ENCODE measurements at places on chromosomes 11 and 22.

- no peak for DNase-seq
These were observed 9.8 kb upstream of the ALX4 start for GRCh38 chr11:44319552-44320288.

DNA sequence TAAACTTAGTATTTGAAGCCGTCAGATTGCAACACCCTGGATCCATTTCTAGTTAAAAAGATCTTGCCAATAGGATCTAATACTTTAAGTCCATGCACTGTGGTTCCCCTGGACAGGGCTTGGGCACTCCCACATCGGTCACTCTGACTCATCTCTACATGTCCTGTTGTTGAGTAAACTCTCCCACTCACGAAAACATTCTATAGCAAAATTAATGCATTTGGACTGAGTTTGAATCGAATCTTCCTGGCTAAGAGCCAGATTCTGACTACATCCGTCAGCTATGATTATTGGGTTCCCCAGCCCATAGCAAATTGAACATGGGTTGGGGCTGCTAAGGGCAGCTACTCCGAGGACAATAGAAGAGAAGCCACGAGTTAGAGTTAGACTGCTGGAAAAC is 182.1 kb upstream of the SORL1-AS1 start:
- peak; percentile 76 for DNase-seq

DNA sequence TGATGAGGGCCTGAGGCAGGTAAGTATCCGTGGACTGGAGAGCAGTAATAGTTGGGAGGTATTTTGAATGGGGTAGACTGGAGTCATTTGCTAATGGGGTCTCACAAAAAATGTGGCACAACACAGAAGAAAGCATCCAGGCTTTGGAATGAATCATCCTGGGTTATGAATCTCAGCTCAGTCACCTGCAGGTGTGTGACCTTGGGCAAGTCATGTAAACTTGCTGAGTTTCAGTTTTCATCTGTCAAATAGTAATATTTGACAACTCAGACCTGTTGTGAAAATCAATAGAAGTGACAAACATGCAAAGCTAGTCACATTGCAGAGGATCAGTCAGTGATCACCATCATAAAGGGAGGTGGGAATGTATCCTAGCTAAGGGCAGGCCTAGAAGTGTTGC is 232.0 kb upstream of the TENM4 start:
- no peak for DNase-seq

DNA sequence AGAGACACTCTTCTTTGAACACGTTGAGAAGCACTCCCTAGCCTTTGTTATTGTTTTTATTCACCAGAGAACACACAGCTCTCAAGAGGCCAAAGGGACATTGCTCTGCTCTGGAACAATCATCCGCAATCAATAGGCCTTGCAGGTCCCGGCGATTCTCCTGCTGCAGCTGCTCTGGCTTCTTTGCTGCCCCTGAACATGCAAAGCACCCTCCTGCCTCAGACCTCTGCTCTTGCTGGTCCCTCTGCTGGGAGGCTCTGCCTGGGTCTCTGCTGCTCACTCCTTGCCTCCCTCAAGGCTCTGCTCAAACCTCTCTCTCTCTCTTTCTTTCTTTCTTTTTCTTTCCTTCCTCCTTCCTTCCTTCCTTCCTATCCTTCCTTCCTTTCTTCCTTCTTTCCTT is 232.7 kb downstream of the DSCAML1 start:
- DNase-seq: no peak

GRCh38 chr11:125950696-125951651 is 5.1 kb downstream of the VSIG10L2 start:
- peak; percentile 45 for DNase-seq

GRCh38 chr22:19635644-19636043 is 78.7 kb upstream of the SEPTIN5 start:
- no peak for DNase-seq

GRCh38 chr11:72305891-72306585 is 62.1 kb upstream of the PHOX2A start:
- no peak for DNase-seq

DNA sequence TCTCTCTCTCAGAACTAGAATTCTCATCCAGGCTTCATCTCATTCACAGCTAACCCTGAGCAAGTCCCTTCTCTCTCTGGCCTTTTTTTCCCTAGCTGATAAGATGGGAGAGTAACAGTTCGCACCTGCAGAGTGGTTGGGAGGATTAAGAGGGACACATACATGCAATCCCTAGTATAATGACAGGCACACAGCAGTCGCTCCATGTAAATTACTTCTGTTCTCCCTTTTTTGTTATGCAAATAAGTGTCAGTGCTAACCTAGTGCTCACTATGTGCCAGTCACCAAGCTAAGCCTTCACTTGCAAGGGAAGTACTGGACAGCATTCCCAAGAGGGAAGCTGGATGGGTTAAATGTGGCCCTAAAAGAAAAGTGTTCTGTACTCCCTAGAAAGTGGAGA is 63.4 kb downstream of the TENM4 start:
- no peak for DNase-seq

DNA sequence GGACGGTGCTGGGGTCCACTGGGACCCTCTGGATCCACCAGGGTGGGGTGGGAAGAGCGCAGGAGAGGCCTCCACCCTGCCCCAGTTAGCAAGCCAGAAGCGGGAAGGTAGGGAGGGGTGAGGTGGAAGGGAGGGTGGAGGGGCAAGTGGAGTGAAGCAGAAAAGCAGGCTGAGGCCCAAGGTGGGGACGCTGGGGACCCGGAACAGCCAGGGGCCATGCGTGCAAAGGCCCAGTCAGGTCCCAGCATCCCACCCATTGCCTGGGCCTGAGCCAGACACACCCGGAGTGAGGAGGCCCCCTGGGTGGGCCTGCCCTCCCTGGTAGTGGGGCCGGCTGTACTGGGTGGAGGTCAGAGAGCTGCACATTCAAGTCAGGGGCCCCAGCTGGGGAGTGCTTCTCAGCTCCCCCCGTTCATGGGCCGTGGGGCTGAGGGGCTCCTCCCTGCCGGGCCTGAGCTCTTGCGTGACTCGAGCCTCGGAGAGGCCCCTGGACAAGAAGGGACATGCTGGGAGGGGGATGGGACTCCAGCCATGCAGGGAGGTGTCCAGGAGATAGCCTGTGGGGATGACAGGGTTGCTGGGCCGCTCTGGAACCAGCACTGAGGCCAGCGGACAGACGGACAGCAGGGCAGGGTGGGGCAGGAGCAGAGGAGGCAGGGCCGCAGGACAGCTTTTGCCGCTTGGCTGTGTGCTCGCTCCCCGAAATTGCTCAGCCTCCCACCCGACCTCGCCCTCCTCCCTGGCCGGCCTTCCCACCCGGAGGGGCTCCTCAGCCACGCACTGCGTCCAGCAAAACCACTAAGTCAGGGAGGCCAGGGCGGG is 7.7 kb downstream of the TNNT3 start:
- peak; percentile 9 for DNase-seq

DNA sequence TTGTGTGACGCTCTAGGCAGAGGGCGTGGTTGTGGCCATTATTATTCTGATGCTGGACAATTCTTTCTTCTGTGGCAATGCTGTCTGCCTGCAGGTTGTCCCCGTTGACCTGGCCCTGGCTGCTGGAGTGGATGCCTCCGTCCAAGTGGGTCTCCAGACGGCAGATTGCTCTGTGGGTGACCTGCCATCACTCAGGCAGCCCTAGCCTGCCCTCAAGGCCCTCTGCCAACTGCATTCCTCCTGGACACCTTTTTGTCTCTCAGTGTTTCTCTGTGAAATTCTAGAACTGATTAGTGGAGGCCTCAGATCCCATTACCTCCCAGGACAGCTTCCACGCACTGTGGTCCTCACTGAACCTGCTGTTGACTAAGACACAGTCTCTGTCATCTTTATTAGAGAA is 86.7 kb downstream of the TBC1D22A start:
- no peak for DNase-seq

DNA sequence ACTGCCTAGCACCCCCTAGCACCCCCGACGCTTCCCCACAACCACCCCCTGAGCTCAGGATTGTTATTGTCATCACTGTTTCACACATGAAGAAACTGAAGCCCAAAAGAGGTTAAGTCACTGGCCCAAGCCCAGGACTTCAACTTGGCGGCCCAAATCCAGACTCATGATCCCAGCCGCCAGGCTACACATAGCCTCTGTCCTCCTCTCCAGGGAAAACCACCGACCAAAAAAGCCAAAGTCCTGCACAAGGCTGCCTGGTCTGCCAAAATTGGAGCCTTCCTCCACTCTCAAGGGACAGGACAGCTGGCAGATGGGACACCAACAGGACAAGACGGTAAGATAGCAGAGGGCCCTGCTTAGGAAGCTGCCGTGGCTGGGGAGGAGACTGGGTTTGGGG is 10.8 kb downstream of the L3MBTL2 start:
- DNase-seq: no peak

DNA sequence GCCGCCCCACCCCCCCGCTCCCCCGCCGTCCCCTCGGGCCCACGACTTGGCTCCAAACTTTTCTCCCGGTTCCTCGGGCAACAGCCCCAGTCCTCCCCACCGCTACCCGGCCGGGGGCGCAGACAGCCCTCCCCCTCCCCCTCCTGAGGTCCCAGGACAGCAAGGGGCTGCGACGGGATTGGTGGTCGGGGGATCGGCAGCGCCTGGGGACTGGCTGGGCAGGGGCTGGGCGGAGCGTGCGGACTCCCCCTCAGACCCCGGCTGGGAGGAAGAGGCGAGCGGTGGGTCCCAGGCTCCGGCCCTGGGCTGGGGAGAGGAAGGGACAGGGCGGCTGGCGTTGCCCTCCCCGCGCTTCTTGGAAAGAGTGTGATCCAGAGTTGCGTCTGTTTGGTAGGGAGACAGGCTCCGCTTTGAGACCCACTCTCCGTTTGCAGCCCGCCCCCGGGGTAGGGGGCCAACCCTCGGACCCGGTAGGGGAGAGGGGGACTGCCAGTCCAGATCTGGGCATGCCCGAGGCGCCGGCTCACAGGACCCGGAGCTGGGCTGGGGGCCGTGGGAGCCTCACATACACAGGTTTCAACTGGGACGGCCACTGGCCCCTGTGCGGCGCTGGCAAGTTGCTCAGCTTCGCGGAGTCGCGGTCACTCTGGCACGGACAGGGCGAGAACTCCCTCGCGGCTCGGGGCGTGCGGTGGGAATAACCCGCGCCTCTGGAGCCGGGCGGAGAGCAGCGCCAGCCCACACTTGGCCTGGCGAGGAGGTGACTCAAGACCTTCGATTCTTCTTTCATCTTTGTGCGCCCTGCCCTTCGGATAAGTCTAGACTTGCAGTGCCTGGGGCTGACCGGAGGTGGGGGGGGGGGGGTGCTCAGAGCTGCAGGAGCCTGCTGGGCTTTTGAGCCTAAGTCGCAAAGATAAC is 999 bp downstream of the TSKU start:
- DNase-seq: peak; percentile 84

DNA sequence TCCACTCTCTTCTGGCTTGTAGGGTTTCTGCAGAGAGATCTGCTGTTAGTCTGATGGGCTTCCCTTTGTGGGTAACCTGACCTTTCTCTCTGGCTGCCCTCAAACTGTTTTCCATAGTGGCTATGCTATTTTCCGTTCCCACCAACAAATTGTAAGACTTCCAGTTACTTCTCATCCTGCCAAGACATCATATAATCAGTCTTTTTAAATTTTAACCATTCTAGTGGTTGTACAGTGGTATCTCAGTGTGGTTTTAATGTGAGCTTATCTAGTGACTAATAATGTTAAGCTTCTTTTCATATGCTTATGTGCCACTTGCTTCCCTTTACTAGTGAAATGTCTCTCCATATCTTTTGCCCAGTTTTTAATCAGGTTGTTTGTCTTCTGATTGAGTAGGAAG is 13.6 kb upstream of the TRIM29 start:
- no peak for DNase-seq

GRCh38 chr11:29629286-29629685 is 387.5 kb downstream of the KCNA4 start:
- DNase-seq: no peak

- no peak for DNase-seq
These were observed 72.3 kb upstream of the SYN3 start for GRCh38 chr22:33130473-33130872.

DNA sequence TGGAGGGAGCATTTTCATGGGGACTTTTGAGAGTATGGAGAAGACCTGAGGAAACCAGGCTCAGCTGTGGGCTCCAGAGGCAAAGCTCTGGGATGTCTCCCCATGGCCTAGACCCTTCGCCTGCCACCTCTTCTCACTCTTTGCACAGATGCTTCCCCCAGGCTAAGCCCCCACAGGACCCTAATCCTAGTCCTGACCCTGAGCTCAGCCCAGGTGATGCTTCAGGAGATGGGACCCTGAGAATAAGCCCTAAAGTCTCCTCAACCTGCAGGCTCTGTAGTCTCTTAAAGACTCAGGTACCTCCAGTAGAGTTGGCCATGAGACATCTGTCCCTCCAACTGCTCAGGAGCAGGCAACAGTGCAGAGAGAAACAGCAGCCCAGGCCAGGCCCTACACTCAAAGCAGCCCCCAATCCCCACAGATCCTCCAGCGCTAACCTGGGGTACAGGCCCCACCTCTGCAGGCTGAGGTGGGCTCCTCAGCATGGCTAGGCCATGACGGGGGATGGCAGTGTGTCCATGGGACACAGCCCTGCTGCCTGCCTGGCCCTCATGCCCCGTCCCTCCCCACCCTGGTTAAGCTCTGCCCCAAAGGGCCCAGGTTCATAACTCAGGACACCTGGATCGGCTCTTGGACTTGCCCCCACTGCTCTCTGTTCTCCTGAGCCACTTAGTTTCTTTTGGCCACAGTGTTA is 39.4 kb downstream of the GGTLC2 start:
- no peak for DNase-seq

DNA sequence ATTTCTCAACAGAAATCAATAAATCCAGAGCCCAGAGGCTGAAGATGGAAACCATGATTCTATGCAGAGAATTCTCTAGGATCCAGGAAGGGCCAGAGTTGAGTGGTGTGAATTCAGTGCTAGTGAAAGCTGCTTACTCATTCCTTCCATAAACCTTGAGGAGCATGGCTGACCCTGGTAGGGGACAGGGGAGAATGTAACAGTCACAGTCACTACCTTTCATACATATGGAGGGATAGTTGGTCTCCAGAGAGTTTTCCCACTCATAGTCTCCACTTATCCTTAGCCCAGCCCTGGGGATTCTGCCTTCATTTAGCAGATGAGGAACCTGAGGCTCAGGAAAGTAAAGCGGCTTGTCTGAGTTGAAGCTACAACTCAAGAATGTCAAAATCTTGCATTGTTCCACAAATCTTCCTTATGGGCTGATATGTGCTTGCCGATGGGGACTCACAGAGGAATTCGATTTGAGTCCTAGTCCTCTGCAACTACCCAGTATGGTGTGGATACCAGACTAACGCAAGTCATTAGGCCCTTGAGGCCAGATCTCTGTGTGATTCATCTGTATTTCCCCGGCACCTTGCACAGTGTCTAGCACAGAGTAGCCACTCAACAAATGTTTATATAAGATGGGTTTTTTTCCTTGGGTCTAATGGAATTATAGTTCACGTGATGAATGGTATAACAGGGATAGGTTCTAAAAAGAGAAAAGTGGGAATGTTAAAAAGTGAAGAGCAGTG is 3.7 kb upstream of the ANAPC15 start:
- DNase-seq: no peak

GRCh38 chr11:31106968-31107576 is 262.5 kb downstream of the DCDC1 start:
- DNase-seq: peak; percentile 48
